NAMALWA (cell line): ENCODE measurements at places on chromosomes 6 and 20.
A peak's percentile ranks its signal among the peaks of the same experiment; 100 is the strongest.

- peak; percentile 7 for DNase-seq
Observed at GRCh38 chr20:38514185-38514584, 41.5 kb downstream of the RALGAPB start.

DNA sequence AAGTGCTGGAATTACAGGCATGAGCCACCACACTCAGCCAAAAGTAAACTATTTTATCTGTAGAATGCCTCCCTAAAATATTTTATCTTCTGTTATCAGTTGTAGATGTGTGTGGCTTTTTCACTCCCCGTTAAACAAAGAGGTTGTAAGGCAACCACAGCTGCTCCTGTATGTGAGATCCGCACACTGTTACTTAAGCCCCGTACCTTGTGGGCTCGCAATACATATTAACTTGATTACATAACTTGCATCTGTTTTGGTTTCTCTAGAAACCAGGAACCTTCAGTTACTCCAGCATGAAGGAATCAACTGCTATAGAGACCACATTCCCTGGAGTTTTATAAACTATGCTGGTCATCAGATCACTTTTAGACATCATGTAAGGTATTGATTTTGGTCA lies 420.1 kb upstream of the SLC35B3 start:
- DNase-seq = no peak

GRCh38 chr6:111899531-111899930 lies 26.3 kb upstream of the FYN start:
- no peak for DNase-seq

- no peak for DNase-seq
Observed at GRCh38 chr6:114833211-114833610, 490.4 kb upstream of the HS3ST5 start.

DNA sequence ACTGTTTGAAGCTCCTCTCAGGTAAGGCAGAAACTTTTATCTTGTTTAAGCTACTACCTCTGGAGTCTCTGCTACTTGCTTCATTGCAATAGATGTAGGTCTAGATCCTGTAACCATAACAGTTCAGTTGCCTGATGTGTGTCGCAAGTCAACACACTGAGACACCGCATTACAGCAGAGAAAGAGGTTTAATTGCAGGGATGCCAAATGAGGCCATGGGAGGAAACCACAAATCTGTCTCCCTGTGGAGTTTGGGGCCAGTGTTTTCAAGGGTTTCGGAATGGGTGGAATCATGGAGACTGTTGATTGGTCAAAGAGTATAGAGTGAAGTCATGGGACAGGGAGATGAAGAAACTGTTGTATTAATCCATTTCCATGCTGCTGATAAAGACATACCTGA lies 57.1 kb upstream of the RBM24 start:
- DNase-seq = no peak
